PC-9 (cell line): ENCODE measurements at places on chromosomes 2 and 18. TPM values are rescaled to one million over a fixed set of nuclear protein-coding genes. Genes with fewer than 3 reads are reported as not detected.

DNA sequence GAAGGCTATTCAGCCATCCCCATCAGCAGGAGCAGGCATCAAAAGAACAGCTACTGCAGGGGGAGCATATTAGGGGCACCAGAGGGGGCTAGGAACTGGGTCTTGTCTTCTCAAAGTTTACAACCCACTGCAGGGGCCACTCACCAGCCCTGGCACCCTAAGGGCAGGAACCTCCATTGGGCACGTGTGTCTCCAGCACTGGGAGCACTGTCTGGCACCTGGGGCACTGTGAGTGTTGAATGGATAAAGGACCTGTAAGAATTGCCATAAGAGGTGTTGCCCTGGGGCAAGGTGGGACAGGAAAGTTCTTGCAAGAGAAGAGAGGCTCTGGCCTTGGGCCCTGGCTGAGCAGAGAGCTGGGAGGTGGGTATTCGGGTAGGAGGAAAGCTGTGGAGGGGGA, 1.4 kb upstream of the STEAP3 start:
- no peaks in the 10 kb centered on the region for H3K36me3 ChIP-seq
- H3K27ac ChIP-seq, result no peak overlapping the region
- no peak for DNase-seq
- no peak overlapping the region for H3K4me3 ChIP-seq
- H3K27me3 ChIP-seq, result no peaks in the 10 kb centered on the region

- peaks cover 11% of the 10 kb centered on the region for H3K4me1 ChIP-seq
- H3K4me3 ChIP-seq, result no peak overlapping the region
- no peak overlapping the region for H3K27ac ChIP-seq
- H3K36me3 ChIP-seq, result no peaks in the 10 kb centered on the region
Observed at GRCh38 chr2:236668531-236668969, 98.9 kb downstream of the ACKR3 start.

GRCh38 chr2:38194751-38195150, 118.8 kb upstream of the CYP1B1 start:
- H3K4me1 ChIP-seq, result peaks cover 38% of the 10 kb centered on the region
- peak; percentile 86 for DNase-seq
- H3K27ac ChIP-seq, result peak overlapping the region; percentile 38
- no peaks in the 10 kb centered on the region for H3K36me3 ChIP-seq
- no peaks in the 10 kb centered on the region for H3K27me3 ChIP-seq

GRCh38 chr2:1339388-1340140, 73.7 kb upstream of the TPO start:
- no peak overlapping the region for H3K27ac ChIP-seq
- no peaks in the 10 kb centered on the region for H3K36me3 ChIP-seq
- DNase-seq, result no peak
- peaks cover 46% of the 10 kb centered on the region for H3K27me3 ChIP-seq
- no peak overlapping the region for H3K4me3 ChIP-seq
- H3K4me1 ChIP-seq, result no peaks in the 10 kb centered on the region

GRCh38 chr18:70188113-70188512, 17.4 kb downstream of the RTTN start:
- H3K4me3 ChIP-seq, result no peak overlapping the region
- no peak for DNase-seq
- H3K4me1 ChIP-seq, result no peaks in the 10 kb centered on the region
- H3K36me3 ChIP-seq, result peaks cover 17% of the 10 kb centered on the region

- DNase-seq, result no peak
- H3K27me3 ChIP-seq, result peaks cover 51% of the 10 kb centered on the region
- no peak overlapping the region for H3K4me3 ChIP-seq
- no peaks in the 10 kb centered on the region for H3K36me3 ChIP-seq
- no peak overlapping the region for H3K27ac ChIP-seq
Observed at GRCh38 chr2:238123991-238124470, 14.4 kb upstream of the KLHL30 start.

DNA sequence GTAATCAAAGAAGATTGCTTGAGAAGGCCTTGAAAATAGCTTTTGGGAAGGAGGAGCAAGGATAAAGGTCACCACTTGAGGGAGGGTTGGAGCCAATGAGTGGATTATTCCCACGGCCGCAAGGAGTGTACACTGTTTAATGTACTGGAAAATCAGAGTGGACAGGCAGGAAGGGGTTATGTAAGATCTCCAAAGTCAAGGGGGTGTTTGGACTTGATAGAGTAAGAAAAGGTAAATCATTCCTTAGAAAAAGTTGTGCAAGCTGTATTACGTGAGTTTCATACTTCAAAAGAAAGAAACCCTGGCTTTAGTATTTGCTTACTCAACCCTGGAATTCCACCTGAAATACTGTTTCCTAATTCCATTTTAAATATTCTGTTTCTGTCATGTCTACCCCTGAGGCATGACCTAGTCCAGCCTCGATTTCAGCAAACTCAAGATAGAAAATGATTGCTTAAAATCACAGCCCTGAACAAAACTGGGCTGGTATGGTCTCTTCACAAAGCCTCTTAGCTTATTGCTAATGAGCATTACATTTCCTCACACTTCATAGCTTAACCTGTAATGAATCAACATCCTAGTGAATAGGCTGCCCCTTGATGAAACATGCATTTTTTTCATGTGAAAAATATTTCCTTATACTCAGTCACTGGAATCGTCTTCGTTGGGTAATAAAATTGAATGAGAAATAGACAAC, 1.1 kb downstream of the MREG start:
- H3K4me3 ChIP-seq, result peak overlapping the region; percentile 83
- DNase-seq, result peak; percentile 99
- peaks cover 35% of the 10 kb centered on the region for H3K4me1 ChIP-seq
- no peaks in the 10 kb centered on the region for H3K27me3 ChIP-seq
- peak overlapping the region; percentile 97 for H3K27ac ChIP-seq

GRCh38 chr2:11357428-11357972, 13.1 kb upstream of the ROCK2 start:
- no peak for DNase-seq
- H3K36me3 ChIP-seq, result no peaks in the 10 kb centered on the region
- no peaks in the 10 kb centered on the region for H3K27me3 ChIP-seq
- no peak overlapping the region for H3K27ac ChIP-seq

- 0 out of 2 replicates have a peak, but pooled peaks cover 2% of the 10 kb centered on the region for H3K36me3 ChIP-seq
- H3K4me1 ChIP-seq, result no peaks in the 10 kb centered on the region
- H3K27ac ChIP-seq, result no peak overlapping the region
Observed at GRCh38 chr2:171084128-171084527, 76.6 kb downstream of the TLK1 start.

- H3K4me1 ChIP-seq, result 0 out of 2 replicates have a peak, but pooled peaks cover 9% of the 10 kb centered on the region
- H3K4me3 ChIP-seq, result no peak overlapping the region
- no peaks in the 10 kb centered on the region for H3K27me3 ChIP-seq
- no peak for DNase-seq
Observed at GRCh38 chr2:121501031-121501430, 29.6 kb upstream of the RNU4ATAC start.

TGFA gene
- 27.7 and 36.4 TPM in 2 replicates for total RNA-seq

ERICH2 gene
- total RNA-seq, result 1.7 and 2.0 TPM in 2 replicates

PRKAG3 gene
- total RNA-seq, result not detected in 2 replicates

FAM110C gene
- total RNA-seq, result 20.8 and 21.1 TPM in 2 replicates
